ENCODE measurements at places on chromosomes 16 and 17.

GRCh38 chr16:970386-970765 is 408 bp downstream of the LMF1 start:
- DNase-seq = no peak

- no peak for DNase-seq
Observed at GRCh38 chr17:81870981-81871386, at the start of gene ARHGDIA. Gene ARHGDIA (minus strand): TSS chr17:81871337. CDS start chr17:81869930, 1,407 bp downstream.

- no peak for DNase-seq
Observed at GRCh38 chr16:87309620-87310525, 7.3 kb downstream of the C16orf95 start.

GRCh38 chr17:63421681-63422645 is 24.1 kb downstream of the CYB561 start:
- DNase-seq = no peak

- no peak for DNase-seq
Observed at GRCh38 chr16:89922477-89922883, 662 bp upstream of the TUBB3 start.

- DNase-seq = no peak
Observed at GRCh38 chr17:2017274-2017941, 7.7 kb downstream of the RTN4RL1 start.
